Ureter (tissue), 1 donor: ENCODE measurements at places on chromosomes 13 and 19.

- DNase-seq, result no peak
These were observed 187.9 kb downstream of the USP12 start for GRCh38 chr13:26983543-26984320.

DNA sequence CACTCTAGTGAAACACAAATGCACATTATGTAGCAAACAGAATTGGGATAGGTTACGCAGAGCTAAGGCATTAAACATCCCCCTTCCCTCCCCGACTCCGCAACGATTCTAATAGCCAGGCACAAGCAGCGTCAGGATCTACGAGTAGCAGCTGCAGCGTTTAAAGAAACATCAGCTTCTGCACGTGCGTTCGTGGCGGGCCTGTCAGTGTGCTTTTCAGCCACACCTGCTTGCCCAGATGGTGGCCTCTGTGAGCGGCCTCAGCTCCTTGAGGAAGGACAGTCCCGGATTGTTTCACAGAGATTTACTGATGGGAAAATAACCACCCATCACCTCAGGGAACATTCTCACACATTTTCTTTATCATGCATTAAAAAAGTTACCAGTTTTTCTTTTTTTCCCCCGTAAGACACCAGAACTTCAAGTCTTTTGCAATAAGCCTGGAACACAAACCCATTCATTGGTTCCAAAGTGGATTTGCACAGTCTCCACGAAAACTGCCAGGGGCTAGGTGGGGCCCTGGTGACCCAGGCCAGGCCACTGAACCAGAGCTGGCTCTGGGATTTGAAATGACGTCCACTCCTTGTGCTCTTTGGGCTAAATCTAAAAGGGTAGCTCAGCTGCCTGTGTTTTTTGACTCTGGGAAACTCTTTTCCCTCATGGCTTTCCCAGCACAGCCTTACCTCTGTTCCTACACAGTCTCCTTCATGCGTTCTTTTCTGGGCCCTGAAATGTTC, 325.5 kb downstream of the KCNRG start:
- no peak for DNase-seq

DNA sequence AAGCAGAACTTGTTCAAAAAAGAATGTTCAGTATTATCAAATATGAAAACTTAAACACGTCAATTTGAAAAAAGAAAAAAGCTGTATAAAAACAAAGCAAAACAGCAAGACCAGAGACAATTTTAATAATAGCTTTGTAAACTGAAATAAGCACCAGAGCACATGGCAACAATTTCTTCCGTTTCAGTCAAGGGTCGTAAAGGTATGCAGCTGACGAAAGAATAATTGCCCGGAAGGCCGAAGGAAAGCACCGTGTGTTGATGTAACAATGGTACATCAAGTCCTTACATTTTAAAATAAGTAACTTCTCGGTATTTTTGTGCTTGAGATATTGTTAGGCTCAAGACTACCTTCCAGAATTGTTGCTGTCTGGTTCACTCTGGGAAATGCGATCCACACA, 1.7 kb downstream of the PROSER1 start:
- no peak for DNase-seq

GRCh38 chr13:76036176-76036575, 400.0 kb downstream of the LMO7 start:
- no peak for DNase-seq

DNA sequence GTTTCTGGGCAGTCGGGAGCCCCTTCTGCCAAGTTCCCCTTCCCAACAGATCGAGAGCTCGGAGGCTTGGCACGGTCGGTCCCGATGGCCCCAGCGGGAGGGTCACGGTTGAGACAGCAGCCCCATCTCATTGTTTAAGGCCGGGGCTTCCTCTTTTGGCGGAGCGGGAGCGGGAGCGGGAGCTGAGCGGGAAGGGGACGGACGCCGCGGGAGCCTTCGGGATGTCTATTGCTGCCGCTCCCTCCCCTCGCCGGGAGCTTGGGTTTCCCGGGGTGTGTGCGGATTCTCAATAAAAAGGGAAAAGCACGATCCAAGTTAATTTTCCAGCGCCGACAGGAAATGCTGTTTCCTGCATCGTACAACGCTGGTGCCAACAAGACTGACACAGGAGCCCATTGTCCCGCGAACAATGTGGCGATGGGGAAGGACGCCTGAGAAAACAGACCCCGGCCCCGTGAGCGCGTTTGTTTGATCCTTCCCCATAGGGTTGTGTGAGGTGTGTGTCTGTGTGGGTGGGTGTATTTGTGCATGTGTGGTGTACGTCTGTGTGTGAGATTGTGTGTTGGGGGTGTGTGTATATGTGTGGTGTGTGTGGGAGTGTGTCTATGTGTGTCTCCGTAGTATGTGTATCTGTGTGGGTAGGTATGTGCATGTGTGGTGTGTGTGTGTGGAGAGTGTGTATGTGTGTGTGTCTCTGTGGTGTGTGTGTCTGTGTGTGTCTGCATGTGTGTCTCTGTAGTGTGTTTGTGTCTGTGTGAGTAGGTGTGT, 36.3 kb upstream of the FLT1 start:
- no peak for DNase-seq

- DNase-seq, result no peak
These were observed 43.6 kb downstream of the LYL1 start for GRCh38 chr19:13058951-13059660.
